ENCODE measurements at places on chromosomes 7 and 10.

DNA sequence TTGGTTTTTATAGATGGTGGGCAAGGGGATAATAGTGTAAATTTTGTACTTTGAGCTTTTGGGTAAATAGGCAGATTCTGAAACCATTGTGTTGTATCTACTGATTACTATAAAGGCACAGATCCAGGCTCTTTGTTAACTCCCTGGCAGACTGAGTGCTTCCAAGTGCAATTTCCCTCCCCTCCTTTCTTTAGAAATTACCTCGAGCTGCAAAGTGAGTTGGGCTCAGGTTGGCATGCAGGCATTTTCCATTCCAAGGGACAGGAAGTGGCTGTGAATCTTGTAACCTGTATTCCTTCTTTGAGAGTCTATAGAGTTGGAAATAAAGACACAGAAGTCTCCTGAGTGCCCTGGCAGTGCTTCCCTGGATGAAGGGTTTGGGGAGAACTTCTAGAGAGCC lies 494.2 kb upstream of the GALNT17 start:
- no peak for DNase-seq

GRCh38 chr7:46908770-46909169 lies 673.1 kb downstream of the TNS3 start:
- DNase-seq: no peak

GRCh38 chr7:37225285-37225969 lies 223.2 kb downstream of the ELMO1 start:
- no peak for DNase-seq

- no peak for DNase-seq
Observed at GRCh38 chr7:41709621-41710020, 6.7 kb upstream of the INHBA start.

DNA sequence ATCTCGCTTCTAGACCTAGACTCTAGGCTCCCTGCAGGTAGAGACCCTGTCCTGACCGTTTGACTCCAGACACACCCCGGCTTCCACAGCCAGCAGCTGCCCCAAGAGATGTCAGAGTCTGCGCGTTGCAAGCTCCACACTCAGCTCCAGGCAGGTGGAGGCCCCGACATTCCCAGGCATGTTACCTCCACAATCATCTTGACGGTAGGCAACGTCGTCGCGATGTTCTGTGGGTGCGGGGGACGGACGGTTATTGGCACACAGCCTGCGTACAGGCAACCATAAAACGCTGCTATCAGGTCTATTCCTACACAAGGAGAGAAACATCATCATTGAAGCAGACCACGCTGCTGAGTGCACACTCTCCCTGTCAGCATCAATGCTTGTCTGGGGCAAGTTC lies 213.2 kb downstream of the ZMYND11 start:
- no peak for DNase-seq

- no peak for DNase-seq
Observed at GRCh38 chr10:44356139-44357022, 28.5 kb downstream of the CXCL12 start.

- no peak for DNase-seq
Observed at GRCh38 chr7:3371601-3372000, 70.5 kb downstream of the SDK1 start.

GRCh38 chr7:111138193-111138569 lies 47.3 kb downstream of the LRRN3 start:
- peak; percentile 17 for DNase-seq
